ENCODE measurements at places on chromosomes 13 and 19.

DNA sequence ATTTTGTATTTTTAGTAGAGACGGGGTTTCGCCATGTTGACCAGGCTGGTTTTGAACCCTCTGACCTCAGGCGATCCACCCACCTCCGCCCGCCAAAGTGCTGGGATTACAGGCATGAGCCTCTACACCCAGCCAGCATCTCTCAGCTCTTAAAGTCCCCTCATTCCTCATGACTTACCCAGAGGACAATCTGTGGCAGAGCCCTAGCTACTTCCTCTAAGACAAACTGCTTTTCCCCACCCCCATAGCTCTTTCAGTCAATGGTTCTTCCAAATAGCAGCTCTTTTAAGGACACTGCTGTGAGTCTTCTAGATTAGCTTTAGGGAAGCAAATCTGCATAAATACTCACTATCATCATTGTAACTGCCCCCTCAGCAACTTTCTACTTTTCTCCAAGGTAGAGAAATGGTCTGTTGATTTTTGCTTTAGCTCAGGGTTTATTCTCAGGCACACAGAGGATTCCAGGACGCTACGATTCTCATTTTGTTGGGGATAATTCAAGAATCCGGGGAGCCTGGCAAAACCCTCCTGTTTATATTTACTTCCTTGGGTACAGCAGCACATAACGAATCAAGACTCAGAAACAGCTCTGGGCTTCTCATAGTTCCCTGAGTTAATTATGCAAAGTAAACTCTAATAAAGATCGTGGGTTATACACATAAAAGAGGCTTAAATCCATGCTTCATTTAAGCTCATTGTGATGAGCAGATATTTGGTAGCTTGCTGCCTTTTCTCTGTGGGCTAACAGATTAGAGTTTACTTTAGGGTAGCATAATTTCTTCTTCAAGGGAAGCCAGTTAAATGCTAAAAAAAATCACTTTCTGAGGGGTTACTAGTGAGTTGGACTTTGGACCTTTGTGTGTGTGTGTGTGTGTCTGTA, 357.4 kb downstream of the TDRD3 start:
- DNase-seq = no peak

DNA sequence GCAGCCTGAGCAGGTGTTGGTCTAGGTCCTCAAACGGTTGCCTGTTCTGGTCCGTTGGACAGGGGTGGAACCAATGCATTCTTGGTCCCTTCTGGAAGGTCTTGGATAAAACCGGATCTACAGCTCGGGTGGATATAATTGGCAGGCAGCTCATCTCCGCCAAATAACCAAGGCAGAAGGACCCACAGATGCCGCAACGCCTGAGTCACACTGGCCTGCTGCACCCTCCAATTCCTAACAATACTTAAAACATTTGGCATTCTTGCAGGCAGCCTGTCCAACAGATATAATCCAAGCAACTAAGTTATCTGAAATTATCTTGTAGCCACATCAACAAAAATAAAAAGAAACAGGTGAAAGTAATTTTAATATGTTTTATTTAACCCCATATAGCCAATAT, 59.0 kb upstream of the FGF14 start:
- no peak for DNase-seq

DNA sequence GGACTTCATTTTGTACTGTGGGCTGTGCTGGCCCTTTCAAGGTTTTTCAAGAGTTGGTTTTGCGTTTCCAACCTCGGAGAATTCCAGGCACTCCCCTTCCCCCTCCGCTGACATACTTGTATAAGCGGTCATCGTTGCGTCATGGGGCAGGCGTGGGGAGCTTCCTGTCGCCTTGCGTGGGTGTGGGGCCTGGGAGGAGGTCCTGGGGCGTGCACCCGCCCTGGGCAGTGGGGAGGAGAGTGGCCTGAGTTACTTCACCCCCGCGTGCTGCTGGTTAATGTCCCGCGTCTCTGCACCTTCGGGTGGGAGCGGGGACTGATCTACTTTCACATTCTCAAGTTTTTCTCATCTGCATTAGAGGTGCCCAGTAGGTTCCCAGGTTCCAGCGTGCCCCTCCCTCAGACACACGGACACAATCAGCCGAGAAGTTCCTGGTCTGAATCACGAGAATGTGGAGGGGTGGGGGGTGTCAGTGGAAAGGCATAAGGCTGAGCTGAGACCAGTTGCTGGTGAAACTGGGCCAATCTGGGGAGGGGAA, 4.1 kb downstream of the IER2 start:
- DNase-seq = no peak

GRCh38 chr13:27065582-27065981, 106.0 kb downstream of the USP12 start:
- no peak for DNase-seq

DNA sequence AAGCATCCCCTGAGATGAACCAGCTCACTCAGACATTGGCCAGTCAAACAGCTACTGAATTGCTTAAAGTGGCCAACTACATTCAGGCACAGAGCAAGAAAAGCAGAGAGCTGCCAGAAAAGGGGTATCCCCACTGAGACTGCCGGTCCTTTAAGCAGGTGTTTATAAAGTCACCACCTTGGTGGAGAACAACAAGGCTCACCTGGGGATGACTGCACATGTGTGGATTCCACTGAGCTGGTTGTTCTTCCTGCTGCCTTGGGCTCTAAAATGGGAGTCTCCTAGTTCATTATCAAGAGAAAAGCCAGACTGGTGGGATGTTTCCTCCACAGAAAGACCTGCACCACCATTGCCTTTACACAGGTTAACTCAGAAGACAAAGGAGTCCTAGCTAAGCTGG, 51.8 kb upstream of the IPO5 start:
- no peak for DNase-seq

DNA sequence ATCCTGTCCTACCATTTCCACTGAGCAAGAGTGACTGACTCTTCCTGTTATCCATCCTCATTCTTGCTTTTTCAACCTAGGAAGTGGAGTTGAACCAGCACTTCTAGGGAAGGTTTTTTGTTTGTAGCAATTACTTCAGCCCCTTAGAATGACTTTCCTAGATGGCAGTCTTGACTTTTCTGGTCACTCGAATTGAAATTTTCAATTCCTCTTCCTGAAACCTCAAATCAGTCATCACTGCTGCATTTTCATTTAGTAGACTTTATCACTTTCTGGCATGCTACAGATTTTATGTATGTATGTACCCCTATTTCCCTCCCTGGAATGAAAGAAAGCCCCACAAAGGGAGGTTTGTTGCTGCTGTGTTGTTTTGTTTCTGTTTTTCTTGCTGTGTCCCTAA, 915.9 kb downstream of the PCDH17 start:
- DNase-seq = no peak

- no peak for DNase-seq
Measured at GRCh38 chr19:3771000-3771905, 775 bp downstream of the RAX2 start.

Measured in renal cortex interstitium (tissue), 15 donors.